SK-N-MC (cell line): ENCODE measurements at places on chromosomes 6 and 20.

DNA sequence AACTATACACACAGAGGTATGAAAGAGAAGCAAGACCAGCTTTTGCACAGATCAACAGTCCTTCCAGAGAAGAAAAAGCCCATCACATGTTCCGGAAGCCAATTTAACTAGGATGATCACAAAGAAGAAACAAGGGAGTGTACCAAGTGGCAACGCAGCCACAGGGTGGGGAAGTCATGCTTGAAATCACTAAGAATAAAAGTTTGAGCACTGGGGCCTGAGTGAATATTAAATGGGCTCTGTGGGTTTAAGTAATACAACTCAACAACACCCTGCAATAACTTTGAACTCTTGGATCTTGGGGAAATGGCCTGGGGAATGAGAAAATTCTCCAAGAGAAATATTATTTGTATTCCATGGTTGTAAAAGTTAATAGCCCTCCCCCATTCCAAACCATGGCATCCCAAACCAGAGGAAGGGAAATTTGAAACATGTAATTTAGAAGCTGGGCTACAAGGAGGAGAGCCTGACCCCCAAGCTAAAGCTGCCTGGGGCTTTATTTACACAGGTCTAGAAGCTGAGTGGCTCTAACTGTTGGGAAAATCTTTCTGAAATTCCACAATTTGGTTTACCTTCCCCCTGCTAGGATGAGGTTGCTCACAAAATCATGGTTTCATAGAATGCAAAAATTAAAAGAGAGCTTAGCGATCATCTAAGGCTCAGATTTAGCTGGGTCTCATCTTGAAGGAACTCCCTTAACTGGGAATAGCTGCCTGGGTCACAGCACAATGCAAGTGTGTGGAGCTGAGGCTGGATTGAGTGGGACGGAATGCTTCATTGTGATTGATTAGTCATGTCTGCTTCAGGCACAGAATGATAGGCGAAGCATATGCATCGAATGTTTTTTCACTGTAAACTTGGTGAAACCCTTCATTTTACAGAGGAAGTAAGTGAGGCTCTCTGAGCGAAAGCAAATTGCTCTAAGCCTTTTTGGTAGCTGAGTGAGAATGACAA is 143.6 kb downstream of the BMP7 start:
- DNase-seq, result no peak

GRCh38 chr6:160960839-160961238 is 30.7 kb upstream of the MAP3K4 start:
- DNase-seq, result peak; percentile 88

DNA sequence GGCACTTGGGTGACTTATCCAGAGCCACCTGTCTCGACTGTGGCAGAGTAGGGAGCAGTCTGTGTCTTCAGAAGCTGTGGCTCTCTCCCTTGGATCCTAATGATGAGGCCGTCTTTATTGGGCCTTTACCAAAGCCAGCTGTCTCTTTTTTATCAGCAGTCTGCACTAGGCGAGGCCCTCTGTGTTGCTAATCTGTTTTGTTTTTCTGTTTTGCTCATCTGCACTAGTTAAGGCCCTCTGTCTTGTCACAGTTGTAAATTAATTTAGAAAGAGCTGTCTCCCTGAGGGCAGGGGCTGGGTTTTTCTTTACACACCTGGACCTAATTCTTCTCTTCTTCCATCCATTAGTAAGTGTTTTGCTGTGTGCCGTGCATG is 45.0 kb downstream of the CDS2 start:
- DNase-seq, result no peak

DNA sequence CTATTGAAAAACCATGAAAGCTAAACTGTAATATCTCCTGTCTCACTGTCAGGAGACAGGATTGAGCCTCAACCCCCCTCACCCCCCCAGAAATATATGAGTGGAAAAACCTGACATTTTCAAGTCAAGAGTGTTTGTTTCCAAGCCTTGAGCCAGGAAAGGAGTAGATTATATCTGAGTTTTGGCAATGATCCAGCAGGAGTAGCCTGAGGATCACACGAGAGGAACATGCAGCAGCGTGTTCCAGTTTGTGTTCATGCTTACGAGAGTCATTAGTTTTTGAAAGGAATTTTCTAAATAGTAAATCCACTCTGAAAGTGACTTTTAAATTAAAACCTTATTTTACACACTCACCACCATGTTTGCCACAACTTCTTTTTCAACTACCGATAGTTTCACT is 15.8 kb downstream of the IL22RA2 start:
- DNase-seq, result peak; percentile 39

DNA sequence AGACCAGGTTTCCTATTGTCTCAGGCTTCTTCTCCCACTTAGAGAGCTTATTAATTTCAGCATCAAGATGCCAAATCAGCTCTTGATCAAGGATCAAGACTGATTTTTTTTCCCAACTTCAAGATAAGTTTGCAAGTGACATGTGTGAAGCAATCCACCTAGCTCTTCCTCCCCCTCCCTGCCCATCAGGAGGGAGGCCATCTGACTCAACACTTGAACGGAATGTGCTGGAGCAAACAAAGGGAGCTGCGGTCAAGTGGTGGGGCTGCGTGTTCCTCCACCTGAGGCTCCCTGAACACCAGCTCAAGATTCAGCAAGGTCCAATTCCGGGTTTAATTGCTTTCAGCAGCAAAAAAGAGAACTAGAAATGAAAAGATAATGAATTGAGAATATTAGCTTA is 38.7 kb downstream of the TTI1 start:
- no peak for DNase-seq

GRCh38 chr6:42195415-42195814 is 659 bp upstream of the GUCA1B start:
- DNase-seq, result no peak

DNA sequence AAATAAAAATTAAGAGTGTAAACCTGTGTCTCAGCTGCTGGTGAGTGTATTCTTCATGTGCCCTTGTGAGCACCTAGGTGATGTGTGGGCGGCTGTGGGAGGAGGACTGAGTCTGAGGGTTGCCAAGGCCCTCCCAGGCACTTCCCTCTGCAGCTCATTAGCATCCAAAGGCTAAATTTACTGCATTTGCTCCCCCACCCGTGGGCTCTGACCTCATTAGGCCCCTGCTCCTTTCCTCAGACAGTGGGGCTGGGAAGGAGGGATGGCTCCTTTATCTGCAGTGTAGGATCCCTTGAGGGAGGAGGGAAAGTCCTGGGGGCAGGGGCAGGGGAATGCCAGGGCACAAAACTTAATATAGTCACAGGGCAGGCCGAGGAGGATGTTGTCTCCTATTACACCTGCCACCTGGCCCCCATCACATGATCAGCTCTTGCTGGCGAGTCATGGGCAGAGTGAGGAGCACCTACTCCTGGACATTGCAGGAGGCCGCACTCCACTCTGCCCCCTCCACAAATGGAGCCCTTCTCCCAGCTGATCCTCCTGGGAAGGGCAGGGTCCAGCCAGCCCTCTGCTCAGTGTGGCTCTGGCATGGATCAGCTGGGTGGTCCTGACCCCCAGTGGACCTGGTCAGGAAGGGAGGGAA is 133.2 kb downstream of the MRPL14 start:
- no peak for DNase-seq

DNA sequence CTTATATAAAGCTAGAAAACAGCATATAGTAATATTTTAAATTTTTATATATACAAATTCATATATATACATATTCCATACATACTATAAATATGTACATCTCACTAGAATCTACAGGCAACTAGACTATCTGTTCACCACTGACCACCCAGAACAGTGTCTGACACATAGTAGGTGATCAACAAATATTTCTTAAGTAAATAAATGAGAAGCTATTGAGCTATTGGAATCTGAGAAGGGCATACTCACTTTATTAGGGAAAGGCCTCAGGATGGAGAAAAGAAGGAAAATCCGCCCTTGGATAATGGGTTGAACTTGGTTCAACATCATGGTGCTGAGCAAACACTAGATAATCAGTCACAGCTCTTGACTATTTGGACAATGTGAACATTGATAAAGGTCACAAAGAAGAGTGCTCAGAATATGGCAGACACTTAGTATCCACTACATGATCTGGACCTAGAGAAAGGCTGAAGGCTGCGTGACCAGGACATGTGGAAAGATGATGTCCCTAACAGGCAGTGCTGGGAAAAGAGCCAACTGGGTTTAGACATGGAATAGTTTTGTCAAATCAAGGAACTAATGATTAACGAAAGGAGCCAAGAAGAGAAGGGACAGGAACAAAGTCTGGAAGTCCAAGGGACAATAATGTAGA is 186.1 kb downstream of the TASP1 start:
- DNase-seq, result no peak

GRCh38 chr6:87846434-87846833 is 144.4 kb upstream of the AKIRIN2 start:
- no peak for DNase-seq

GRCh38 chr6:107386340-107386739 is 73.0 kb downstream of the PDSS2 start:
- DNase-seq, result no peak

- DNase-seq, result no peak
Observed at GRCh38 chr6:154382740-154383139, 26.1 kb upstream of the IPCEF1 start.

DNA sequence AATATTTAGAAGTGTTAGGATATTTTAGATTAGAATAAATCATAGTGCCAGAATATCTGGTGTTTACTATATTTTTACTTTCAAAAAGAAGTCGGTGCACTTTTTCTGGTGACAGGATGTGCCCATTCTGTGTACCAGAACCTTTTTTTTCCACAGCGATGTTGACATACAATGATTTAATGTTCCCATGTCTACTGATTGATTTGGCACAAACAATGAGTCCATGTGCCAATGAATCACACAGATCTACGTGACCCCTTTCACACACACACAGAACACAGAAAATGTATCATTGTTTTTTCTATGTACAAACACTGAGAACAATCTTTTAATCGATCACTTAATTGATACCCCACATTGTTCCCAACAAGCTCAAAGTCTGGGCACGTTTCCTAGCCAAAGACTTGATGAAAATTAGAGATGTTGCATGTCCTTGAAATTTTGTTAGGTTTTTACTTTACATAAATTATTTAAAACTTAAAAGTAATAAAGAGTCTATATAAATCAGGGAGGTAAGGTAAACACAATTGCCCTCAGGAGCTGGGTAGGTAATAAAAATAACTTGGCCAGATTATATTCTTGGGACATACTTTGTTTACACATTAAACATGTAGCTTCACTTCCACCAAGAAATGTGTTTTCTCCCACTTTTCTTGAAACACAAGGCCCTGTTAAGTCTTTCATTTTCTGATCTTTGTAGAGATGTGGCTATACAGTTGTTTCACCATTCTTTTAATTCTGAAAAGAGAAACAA is 36.4 kb upstream of the SOX4 start:
- no peak for DNase-seq

GRCh38 chr6:129500958-129501739 is 208.8 kb downstream of the ARHGAP18 start:
- no peak for DNase-seq

DNA sequence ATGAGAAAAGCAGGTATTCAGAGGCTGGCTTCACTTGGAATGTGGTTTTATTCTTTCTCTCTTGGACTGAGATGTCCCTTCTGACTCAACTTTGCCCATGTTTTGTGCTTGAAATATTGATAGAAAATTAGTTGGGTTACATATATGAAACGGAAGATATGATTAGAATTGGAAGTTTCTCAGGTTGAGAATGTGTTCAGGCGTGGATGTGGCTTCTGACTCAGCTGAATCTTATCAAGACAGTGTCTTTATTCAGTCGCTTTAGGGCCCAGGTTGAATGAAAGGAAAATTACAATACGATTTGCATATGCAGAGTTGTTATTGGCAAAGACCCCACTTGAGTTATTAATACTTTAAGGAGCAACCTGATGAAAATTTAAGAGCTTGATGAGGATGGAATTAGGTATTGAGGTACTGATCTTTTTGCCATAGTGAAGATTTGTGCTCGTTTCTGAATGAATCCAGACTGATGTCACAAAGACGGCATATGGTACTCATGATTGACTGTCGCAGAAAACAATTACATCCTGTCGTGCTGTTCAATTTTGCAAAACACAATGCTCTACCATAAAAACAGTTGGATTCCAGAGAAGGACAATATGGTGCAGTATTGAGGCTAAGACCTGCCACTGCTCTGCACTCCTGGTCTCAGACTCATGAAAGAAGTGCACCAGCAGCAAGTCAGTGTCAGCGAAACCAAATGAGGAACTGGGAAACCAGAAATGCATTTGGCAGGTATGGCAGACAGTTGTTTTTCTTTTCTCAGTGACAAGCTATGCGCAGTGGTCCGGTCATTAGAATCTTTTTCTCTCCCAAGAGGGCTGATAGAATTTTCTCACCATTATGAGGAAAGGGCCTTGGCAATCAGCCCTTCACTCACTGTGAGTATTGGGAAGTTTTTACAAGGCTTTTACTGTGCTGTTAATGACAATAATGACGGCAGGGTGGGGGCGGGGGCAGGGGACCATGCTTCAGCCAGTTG is 158.3 kb downstream of the DOK5 start:
- no peak for DNase-seq

- DNase-seq, result no peak
Observed at GRCh38 chr6:44775121-44775520, 387.6 kb downstream of the CDC5L start.

- DNase-seq, result no peak
Observed at GRCh38 chr6:3052481-3053230, 15.6 kb upstream of the RIPK1 start.

- DNase-seq, result no peak
Observed at GRCh38 chr20:20677186-20677585, 35.3 kb downstream of the RALGAPA2 start.

DNA sequence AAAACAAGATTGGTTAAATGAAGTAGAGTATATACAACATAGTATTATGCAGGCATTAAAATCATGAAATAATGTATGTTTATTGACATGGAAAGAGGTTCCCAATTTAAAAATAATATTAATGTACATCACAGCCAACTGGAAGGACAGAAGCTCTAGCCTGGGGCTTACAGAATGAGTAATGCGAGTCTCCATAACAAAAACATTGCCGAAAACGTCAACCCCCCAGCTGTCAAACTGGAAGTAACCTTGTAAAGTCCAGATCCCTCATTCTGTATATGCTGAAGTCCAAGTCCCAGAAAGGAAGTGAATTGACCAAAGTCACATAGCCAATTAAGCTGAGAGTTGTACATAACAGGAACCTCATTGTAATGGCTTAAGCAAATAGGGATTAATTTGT is 128.7 kb upstream of the ECI2 start:
- DNase-seq, result no peak

GRCh38 chr20:14384416-14385175 is 47.2 kb upstream of the FLRT3 start:
- no peak for DNase-seq

- DNase-seq, result no peak
Observed at GRCh38 chr6:24844903-24845302, 46.2 kb upstream of the ARMH2 start.

GRCh38 chr20:5735845-5736510 is 14.2 kb upstream of the SHLD1 start:
- no peak for DNase-seq

DNA sequence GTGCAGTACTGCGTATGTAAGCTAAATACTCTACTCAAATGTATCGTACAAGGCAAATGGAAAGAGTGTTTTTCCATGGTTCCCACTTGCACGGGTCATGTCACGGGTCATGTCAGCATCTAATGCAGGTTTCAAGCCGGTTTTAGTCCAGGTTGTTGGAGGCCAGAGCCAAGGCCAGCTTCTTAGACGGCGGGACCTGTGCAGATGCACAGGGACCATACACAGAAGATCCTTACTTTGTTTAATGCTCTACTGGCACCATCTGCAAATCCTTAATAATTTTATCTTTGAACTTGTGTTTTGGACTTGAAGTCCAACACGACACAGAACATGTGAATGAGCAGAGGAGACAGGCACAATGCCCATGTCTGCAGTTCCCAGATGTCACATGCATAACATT is 42.7 kb downstream of the SOD2 start:
- DNase-seq, result no peak
